ENCODE measurements at places on chromosomes 2 and 18.

GRCh38 chr2:203819434-203820133 is 48.0 kb upstream of the CTLA4 start:
- DNase-seq, result peak; percentile 29

DNA sequence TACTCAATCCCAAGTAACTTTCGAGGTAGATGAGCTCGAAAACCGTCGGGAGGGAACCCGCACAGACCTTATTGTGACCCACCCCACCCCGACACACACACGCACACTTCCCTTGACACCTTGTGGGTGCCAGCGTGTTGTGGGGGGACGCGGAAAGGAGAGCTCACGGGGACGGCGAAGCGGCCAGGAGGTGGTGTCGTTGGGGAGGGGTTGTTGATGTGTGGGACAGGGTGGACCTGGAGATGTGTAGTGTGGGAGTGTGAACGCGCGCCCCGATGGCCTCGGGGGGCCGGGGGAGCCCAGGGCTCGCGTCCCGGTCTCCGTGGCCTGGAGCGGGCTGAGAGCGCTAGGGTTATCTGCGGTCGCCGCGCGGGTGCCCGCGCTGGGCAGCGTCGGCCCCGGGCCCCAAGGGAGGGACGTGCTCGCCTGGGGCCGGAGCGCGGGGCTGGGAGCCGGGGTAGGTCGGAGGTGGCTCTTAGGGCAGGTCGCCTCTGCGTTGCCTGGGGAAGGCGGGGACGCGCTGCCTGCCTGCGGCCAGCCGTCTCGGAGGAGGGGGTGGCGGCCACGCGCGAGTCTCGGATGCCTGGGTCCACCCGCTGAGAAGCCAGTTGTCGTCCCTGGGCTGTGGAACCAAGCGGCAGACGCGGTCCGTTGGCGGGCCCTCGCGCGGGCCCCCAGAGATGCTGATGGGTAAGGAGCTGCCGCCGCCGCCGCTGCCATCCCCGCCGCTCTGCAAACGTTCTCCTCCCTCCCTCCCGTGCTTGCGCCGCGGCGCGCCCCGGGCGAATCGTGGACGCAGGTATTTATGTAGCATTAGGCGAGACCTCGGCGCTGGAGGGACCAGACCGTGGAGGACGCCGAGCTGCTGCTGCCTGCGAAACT is 1.6 kb downstream of the KLHL29 start:
- no peak for DNase-seq

DNA sequence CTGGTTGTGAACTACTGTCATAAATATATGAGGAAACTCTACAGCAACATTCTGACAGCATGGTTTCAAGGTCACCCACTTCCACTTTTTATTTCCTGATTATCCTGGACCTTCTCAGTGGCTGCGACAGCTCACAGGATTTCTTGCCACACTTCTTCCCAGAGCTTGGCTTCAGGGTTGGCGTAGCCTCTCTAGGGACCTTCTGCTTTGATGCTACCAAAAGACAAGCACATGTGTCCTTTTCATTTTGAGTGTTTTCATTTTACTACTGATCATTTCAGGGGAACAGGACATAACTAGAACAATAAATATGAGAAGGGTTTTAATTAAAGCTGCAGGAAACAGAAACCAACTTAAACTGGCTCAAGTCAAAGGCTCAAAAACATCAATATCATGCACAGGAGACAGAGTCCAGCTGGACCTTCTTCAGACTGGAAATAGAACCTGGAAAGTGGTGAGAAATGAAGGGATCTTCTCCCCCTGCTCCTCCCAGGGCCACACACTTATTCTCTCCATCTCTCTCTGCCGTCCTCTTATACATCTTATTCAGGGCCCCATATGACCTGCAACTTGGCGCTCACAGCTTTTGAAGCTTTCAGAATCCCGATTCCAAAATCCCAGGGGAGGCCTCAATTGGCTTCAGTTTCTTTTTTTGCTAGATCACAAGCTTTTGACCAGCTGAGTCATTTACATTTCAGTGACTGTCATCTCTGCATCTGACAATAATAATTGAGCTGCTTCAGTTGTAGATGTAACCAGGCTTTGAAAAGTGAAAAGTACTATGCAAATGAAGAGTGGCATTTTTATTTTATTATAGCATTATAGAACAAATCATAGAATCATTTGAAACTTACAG is 9.7 kb downstream of the VIT start:
- peak; percentile 64 for DNase-seq

DNA sequence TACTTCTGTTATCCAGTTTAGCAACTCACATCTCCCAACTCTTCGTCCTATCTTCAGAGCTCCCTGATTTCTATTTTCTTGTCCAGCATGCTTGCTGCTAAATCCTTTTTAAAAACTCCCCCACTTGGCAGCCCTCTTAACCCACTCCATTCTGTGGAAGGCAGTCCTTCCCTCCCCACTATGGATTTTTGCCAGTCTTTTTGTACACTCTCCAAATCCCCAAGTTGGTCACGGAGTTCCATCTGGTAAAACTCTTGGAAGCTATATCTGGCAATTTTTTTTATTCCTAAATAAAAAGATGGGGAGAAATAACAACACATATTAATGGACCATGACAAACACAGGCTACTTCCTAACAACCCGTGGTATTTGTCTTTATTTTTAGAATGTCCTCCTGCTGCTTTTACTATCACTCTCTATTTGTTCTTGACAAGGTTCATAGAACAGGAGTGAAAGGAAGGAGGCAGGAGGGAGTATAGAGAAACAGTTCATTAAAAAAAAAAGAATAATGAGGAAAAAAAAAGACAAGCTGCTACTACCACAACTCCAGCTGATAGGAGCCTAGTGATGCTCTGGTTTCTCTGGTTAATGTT is 120.0 kb upstream of the THSD7B start:
- DNase-seq, result no peak

DNA sequence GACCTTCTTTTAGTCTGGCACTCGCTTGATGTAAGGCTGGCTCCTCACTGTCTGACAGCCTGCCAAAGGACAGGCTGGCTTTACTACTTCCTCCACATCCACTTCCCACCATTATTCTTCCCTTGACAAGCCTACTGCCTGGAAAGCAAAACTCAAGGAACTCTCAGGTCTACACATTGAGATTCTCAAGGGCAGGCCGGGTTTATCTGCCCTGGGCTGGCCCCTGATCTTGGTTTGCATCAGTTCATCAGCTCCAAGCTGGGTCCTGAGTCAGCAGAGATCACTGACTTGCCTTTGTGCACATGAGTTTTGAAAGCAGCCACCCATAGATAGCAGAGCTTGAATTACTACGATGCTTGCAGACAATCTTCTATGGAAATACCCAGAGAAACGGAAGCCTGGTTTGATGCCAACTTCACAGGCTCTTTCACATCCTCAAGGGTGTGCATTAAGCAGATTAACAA is 53.9 kb downstream of the KCTD18 start:
- DNase-seq, result no peak

GRCh38 chr18:62883937-62884735 is 168.8 kb downstream of the PHLPP1 start:
- DNase-seq, result no peak

- no peak for DNase-seq
Measured at GRCh38 chr2:64587561-64587960, 63.4 kb downstream of the AFTPH start.

GRCh38 chr18:63002305-63002704 is 287.0 kb downstream of the PHLPP1 start:
- DNase-seq, result no peak

GRCh38 chr2:170911314-170911889 is 17.7 kb upstream of the GORASP2 start:
- no peak for DNase-seq

DNA sequence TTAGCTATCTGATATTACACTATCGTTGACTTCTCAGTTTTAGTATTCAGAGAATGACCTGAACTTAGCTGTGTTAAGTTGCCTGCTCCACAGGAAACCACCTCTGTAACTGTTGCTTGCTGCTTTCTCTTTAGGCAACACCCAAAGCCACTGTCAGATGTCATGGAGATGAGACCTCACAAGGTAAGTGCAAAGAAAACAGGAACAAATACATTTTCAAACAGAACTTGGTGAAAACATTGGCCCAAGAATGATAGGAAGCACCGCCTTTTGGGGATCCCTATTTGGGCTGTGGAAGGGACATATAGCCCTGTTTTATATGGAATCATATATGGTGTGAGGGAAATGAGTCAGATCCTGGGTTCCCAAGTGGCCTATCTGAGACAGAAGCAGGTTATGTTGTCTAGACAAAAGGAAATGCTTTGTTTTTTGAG is 143.4 kb downstream of the UBE2E3 start:
- no peak for DNase-seq

- no peak for DNase-seq
Measured at GRCh38 chr2:37911296-37911873, 13.7 kb upstream of the RMDN2 start.

DNA sequence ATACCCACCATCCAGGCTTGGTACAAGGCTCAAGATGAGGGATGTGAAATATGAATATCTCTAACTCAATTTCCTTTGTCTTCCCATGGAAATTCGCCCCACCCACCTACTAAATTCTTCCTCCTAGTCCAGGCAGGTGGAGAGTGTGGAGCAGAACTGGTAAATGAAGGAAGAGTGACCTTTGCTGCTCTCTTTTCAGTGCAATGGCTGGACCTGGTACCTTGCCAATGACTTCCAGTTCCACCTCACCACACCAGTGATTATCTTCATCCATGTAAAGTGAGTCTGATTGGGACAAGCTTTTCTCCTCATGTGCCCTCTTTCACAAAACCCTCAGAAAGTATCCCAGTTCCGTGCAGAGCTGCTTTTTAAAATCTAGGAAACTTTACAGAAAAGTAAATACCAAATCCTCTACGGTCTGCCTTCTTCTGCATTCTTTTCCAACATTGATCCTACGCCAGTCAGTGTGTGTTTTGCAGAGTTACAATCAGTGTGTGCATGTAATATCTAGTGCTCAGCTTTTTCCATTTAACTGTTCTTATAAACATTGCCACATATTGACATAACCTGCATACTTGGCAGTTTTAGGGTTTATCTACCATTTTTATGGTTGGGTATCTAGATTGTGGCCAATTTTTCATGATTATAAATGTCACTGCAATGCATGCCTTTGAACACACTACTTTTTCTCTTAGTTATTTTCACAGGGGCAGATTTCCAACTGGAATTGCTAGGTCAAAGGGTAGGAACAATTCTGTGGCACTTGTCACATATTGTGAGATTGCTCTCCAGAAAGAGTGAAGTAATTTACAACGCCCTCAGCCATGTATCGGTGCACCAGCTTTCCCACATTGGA is 86.5 kb upstream of the SEC11C start:
- DNase-seq, result no peak

DNA sequence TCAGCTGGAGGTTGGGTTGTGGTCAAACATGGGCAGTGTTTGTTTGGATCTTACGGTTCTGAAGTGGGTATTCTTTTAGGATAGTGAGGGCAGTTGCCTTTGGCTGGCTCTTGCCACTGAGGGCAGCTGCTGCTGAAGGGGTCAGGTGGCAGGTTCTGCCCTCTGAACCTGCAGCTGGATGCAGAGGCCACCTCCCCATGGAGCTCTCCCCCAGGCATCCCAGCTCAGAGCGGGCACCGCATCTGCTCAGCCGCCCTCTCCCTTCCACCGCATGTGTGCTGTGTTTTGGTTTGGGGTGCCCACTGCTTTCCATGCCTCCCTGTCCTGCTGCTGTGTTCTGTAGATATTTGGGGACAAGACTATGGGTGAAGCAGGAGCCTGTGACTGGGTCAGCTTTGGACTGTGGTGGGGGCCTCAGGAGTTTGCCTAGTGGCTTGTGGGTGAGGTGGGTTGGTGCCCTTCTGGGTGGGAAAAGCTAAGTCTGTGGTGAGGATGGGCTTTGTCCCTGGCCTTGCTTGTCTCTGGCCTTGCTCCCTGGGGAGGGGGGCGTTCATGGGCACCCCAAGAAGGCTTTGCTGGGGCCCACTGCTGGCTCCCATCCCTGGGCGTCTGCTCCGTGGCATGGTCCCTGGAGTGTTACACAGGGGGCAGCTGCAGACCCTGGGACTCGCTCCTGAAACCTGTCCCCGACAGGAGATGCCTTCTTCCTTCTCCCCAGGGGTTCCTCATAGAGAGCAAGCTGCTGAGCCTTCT is 28.5 kb downstream of the OTOF start:
- DNase-seq, result no peak

DNA sequence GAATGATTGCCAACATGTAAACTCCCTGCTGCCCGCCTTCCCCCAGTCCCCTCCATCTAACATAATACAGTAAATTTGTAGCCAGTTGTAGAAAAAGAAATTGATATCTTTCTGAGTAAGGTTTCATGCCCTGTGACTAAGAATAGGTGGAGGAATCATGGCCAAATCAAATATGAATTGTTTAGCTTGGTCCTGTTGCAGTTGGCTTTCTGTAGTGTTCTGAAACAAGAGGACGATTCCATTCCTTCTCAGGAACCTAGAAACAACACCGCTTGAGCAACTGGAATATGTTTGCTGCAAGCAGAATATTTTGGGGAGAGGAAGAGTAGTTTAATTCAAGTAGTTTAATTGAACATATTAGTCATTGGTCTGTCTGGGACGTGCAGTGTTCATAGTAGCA is 7.0 kb upstream of the DRC1 start:
- no peak for DNase-seq

GRCh38 chr2:223076573-223076972 is 24.6 kb downstream of the KCNE4 start:
- no peak for DNase-seq

DNA sequence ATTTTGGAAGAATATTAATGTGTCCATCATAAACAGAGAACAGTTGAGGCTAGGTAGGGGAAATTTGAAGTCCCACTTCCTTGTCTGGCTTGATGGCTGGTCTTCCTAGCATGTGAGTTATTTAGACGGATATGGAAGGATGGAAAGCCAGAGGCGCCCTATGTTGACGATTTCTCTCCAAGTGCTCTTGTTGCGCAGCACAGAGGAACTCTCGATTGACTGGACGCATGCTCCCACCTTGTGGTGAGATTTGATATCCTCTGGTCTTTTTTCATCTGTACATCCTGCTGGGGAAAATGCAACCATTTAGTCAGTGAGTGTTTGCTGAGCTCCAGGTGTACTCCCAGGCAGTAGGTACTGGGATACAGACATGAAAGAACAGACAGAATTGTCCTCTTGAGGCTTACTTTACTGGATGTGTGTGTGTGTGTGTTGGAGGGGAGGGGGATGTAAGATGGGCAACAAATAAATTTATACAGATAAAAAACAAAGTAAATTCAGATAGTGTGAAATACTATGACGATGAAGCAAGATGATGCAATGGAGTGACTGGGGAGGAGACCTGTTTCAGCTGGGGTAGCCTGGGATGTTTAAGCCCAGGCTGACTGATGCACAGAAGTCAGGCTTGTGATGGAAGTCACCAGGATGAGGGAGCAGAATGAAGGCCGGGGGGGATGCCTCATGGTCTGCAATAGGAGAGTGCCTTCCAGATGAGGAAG is 137.2 kb downstream of the TRIM43 start:
- DNase-seq, result peak; percentile 18

DNA sequence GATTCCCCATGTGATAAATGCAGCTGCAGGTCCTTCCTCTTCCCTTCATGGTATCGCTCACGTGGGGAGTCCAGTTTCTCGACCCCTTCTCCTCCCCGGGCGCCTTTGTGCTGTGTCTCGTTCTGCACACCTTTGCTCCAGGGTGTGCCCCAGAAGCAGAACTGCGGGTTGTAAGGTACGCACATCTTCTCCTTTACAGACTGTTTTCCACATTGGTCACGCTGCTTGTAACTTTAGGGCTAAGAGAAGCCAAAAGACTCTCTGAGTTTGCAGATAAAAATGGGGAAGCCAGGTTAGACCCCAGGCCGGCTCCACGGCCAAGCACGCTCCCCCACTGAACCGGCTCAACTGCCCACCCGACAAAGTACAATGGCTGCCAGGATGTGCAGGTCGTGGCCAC is 45.9 kb upstream of the TFCP2L1 start:
- no peak for DNase-seq

GRCh38 chr2:69122271-69122670 is 109.3 kb downstream of the ANTXR1 start:
- DNase-seq, result no peak
